ENCODE measurements at places on chromosomes 13 and 19. TPM values are rescaled to one million over a fixed set of nuclear protein-coding genes. Genes with fewer than 3 reads are reported as not detected.

- DNase-seq, result no peak
Measured at GRCh38 chr13:106277484-106278154, 257.8 kb downstream of the EFNB2 start.

DNA sequence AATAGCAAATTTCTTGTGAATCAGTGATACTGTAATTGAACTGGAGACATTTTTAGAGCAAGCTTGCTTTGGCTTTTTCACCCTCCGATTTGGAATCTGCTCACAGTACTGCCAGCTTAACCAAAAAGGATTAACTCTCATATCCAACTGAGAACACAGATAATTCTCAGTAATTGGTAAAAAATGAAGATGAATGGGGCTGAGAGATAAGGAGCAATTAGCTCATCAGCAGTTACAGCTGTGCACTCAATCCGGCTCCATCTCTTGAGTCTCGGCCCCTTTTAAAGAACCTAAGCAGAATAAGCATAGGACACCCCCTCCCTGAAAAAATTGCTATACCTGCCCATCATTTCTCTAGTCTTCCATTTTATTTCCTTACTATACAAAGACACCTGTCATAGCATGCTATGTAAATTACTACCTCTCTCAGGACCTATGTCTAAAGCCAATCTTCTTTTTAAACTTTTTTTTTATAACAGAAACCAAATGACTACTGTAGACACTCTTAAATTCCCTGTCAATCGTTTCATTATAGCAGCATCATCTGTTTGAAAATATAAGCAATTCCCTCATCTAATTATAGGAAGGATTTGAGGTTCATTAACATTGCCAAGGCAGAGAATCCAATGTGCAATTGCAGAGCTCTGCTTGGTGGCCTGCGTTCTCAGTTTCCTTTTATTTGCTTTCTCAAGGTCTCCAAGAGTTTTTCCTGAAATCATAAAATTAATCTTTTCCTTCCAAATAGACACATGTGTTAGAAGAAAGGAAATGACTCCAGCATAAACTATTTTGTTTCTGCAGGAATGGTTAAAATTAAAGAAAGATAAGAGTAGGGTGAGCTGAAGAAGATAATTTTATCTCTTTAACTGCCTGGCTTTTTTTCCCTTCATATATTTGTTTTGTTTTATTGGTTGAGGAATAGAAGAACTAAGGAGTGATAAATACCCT, 242.1 kb downstream of the DACH1 start:
- DNase-seq, result no peak

The GRIK5 gene
- total RNA-seq, result 0.08 TPM

The THSD8 gene
- not detected for total RNA-seq

The CYP4F2 gene
- total RNA-seq, result not detected
